ENCODE measurements at places on chromosomes 1 and 21.

DNA sequence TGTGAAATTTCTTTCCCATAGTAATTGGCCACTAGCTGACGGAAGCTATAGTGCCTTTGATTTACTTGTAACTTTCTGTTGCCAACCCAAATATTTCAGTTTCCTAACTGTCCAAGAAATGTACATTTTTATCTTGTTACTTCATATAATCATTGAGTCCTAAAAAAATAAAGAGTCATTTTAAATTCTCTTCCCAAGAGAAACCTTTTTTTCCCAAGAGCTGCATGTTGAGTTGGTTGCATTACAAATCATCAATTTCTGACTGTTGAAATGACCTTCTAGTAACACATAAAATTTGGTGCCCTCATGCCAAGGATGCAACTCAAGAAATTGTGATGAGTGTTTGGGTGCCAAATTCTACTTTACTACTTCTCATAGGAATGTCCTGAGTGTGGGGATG is 61.0 kb downstream of the HMCN1 start:
- no peak for DNase-seq

GRCh38 chr1:78385744-78386462 is 104.9 kb upstream of the PTGFR start:
- no peak for DNase-seq

DNA sequence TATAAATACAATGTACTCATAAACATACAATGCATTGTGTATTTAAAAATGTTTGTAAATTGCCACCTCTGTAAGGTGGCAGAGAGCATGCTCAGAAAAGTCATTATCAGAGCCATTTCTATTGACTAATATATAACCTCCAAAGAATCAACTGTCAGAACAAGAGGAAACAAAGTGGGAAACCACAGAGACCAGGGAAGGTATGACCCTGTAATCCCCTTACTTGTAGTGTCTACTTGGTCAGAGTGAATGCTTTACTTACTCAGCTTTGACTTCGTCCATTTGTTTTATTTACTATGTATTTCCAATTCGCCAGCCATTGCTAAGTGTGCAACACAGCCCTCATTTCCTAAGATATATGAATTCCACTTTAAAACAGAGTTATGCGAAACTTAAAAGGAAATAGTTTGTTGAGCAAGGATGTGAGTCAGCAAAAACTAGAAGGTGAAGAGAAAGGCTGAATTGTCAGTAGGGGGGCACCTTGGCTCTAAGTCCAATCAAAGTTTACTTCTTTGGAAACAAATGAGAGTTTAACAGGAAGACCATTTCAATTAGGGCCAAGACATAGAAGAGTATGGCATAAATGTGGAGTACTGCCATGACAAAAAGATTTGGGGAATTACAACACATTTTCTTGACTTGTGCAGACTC is 671.7 kb upstream of the PTBP2 start:
- DNase-seq = no peak

DNA sequence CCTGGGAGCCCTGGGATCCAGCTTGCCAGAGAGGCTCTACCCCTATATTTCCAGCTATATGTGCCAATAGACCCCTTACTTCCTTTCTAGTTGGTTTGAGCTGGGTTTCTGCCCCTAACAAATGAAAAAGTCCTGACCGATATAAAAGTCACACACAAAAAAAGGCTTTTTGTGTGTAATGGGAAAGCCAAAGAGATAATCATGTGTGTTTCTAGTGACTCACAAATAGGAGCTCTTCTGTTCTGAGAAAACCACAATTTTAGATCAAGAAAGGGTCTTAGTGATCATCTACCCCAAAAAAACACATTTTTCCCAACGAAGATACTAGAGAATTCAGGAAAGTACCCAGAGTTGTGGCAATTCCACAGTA is 23.0 kb upstream of the PLEKHA6 start:
- DNase-seq = no peak

DNA sequence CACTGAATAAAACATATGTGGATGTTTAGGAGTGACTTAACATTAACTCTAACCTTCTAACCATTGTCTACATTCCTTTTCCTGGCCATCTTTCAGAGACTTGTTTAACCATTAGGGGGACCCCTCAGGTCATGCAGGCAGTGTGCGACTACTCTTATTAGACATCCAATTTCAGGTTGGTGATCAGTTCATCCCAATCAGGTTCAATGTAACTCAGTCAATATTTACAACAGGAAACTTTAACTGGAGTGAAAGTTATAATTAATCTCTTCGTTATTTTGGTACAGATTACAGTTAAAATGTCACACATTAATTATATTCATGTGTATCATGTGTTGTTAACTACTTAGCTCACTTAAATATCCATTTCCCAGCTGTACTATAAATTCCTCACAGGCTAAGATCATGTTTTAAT is 68.8 kb upstream of the RGS1 start:
- no peak for DNase-seq

DNA sequence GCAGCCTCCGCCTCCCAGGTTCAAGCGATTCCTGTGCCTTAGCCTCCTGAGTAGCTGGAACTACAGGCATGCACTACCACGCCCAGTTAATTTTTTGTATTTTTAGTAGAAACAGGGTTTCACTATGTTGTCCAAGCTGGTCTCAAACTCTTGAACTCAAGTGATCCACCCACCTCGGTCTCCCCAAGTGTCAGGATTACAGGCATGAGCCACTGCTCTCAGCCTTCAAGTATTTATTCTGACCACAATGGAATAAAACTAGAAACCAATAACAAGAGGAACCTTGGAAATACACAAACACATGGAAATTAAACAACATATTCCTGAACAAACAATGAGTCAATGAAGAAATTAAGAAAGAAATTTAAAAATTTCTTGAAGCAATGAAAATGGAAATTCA is 32.7 kb upstream of the DR1 start:
- DNase-seq = no peak

GRCh38 chr1:26156285-26157038 is 2.4 kb upstream of the FAM110D start:
- DNase-seq = no peak

- DNase-seq = no peak
Observed at GRCh38 chr1:26078286-26079177, 11.1 kb upstream of the TRIM63 start.

GRCh38 chr1:244801246-244801645 is 34.2 kb upstream of the COX20 start:
- no peak for DNase-seq

DNA sequence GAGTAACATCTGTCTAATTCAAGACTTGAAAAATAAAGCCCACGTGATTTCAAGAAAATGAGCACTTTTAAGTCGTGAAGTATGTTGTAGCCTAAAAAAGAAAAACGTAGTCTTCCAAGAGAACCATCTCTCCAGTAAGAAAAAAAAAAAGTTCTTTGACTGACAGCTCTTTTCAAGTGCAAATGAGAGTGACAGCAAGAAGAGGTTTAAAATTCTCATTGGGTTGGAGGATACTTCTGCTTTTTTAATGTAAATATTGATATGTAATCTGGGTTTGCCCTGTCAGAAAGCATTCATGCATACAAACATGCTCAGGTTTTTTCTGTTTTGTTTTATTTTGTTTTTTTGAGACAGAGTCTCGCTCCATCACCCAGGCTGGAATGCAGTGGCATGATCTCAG is 32.3 kb upstream of the PRDM2 start:
- no peak for DNase-seq

GRCh38 chr1:48943826-48944225 is 167.1 kb upstream of the BEND5 start:
- DNase-seq = no peak

DNA sequence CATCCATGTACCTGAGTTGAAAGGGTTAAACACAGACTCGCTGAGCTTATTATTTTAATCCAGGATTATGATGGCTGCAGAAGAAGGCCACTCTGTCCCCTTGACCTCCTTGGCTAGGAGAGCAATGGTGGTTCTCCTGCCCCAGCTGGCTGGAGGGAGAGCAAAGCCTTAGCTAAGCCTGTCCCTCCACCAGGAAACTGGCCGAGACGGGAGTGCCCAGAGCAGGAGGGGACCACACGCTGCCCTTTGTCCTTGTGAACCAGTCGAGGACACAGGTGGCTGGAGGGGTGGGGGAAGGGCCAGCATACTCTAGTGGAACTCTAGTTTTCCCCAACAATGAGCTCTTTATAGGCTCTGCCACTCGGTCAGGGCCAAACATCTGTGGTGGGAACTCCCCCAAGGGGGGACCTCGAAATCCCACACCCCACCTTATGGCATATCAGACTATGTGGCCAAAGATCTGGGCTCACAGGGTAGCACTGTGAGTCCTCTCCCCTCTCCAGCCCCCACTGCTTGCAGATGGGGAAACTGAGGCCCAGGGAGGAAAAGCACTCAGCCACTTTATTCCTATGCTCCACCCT is 12.9 kb downstream of the KIAA1614 start:
- DNase-seq = no peak

DNA sequence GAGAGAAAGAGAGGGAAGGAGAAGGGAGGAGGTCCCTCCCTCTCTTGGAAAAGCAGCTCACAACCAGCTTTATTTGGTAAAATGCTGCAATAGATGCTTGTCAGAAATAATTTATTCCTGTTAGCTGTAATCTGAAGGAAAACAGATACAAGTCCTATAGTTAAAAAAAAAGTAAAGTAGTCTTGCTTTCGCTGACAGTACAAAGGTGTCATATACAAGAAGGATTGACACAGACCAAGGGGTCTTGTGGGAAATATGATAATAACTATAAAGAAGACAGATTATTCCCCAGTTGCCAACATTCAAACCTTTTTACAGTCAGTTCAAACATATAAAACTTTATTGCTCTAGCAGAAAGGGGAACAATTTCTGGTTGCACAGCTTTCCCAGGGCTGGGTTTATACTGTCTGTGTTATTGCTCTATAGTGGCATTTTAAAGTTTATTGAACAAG is 145.0 kb downstream of the PBX1 start:
- no peak for DNase-seq

DNA sequence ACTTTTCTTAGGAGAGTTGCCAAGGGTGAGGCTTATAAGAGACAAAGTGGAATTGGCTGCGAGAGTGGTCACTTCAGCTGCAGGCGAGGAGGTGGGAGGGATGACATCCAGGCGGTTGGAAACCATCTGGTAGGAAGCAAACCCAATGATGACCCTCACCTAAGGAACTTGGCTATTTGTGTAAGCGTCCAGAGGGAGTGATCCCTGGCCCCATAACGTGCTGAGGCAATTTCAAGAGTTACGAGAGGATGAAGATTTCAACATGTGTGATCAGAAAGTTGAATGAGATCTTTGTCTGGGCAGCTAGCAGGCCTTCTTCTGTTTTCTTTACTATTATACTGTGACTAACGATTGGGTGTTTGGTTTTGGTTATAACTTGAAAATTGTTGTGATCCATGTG is 102.7 kb upstream of the VANGL1 start:
- no peak for DNase-seq

DNA sequence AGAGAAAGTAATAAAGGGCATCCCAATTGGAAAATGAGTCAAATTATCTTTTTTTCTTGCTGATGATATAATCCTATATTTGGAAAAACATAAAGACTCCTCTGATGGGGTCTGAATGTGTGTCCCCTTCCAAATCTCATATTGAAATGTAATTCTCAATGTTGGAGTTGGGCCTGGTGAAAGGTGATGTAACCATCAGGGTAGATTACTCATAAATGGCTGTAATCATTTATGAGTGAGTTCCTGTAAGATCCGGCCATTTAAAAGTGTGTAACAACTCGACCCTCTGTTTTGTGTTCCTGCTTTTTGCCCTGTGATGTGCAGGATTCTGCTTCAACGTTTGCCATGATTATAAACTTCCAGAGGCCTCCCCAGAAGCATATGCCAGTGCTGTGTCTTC is 44.3 kb upstream of the MAP1LC3C start:
- DNase-seq = no peak

GRCh38 chr1:115740811-115741210 is 27.7 kb downstream of the CASQ2 start:
- no peak for DNase-seq

- DNase-seq = peak; percentile 12
Observed at GRCh38 chr21:27693376-27693775, 726.5 kb upstream of the ADAMTS5 start.

DNA sequence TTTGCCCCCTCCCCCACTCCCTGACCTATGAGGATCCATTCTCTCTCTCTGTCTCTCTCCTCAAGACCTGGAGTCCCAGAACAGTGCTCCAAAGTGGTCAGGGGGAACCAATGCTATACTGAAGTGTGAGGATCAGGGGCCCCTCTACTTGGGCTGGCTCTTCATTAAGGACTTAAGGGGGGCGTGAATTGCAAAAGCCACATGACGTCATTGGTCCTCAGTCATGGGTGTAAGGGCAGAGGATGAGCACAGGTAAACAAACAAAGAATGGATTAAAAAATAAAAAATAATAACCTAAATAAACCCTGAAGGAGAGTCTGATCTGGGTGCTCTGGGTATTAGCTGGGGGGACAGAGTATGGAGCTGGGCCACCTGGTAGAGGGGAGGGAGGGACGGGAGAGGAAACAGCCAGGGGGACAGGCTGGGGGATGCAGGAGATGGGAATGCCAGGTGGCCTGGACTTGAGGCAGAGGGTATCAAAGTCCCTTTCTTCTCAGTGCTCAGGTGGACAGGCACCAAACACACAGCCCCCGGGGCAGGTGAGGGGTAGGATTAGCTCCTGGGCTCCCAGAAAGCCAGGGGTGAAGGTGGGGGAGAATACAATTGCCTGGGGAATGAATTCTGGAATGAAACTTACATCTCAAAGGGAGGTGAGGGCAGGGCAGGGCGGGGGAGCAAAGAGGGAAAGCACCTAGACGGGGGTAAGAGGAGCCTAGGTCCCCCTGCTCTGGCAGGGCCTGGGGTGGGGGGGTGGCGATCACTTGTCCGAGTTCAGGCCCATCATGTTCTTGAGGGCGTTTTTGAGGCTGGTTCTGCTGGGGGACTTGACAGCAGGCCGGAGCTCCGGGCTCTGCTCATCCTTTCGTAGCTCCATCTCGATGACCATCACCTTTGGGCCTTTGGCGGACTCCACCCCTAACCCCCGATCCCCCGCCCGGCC is 4.6 kb downstream of the MPZ start:
- DNase-seq = no peak

GRCh38 chr1:234478152-234478480 is 863 bp downstream of the TARBP1 start:
- DNase-seq = no peak

DNA sequence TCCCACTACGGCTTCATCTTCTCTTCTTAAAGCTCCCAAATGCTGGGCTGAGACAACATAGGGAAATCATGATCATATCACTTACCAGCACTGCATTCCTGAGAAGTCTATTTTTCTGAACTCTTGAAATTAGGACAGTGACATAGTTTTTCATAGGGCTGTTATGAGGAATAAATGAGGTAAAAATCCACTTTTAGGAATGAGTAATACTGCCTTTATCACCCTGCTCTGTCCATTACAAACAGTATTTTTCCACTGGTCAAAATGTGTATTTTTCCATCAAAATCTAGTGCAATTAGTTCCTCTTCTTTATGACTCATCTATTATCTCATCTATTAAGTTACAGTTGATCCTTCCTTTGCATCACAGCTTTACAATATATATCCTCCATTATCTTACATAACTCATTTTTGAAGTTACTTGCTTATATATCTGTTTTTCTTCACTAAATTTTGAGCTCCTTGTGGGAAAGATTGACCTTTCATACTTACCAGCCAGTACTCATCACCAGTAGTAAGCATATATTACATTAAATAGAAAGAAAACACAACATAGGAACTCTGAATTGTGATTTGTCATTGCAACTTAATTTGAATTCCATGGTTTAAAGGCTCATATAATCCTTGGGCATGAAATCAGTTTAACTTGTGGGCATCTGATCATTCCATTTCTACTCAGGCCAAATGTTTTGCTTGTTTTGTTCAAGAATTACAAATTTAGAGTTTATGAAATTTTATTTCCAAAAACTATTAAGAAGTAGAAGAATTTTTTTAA is 37.1 kb downstream of the PRRX1 start:
- no peak for DNase-seq

- no peak for DNase-seq
Observed at GRCh38 chr1:226135059-226135651, 51.4 kb downstream of the ACBD3 start.

All from AG09319 (cell line).